Stimulated activated CD8-positive, alpha-beta memory T cell treated with anti-CD3 and anti-CD28 coated beads, Interleukin-15, amount 100 ng/mL, for 4 hours (primary cell): ENCODE measurements at places on chromosomes 13 and 19.

- no peak for DNase-seq
Measured at GRCh38 chr13:96011291-96011872, 41.8 kb downstream of the UGGT2 start.

DNA sequence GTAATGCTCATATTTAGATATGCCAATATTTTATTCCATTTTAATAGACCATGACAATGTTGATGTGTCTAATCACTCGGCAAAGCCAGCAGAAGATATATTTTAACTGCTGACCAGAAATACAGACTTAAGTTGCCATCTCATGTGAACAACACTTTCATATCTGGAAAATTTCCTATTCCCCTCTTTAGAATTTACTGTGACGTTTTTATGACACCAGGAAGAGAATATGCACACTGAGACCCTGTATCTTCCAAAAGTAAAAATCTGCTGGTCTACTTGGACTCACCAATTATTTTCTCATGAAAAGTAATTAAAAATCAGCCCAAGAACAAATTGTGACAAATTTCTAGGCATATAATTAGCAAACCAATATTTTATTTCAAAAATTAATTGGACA is 2.1 kb downstream of the PROSER1 start:
- no peak for DNase-seq

DNA sequence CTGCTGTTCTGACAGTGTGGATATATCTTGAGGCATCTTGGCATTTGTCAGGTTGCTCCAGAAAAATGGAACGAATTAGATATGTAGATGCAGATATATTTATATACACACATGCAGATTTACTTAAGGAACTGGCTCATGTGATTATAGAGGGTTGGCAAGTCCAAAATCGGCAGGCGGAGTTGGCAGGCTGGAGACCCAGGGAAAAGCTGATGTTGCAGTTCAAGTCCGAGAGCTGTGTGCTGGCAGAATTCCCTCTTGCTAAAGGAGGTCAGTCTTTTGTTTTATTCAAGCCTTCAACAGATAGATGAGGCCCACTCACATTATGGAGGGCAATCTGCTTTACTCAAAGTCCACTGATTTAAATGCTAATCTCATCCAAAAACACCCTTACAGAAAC is 24.4 kb upstream of the CSNK1A1L start:
- no peak for DNase-seq

DNA sequence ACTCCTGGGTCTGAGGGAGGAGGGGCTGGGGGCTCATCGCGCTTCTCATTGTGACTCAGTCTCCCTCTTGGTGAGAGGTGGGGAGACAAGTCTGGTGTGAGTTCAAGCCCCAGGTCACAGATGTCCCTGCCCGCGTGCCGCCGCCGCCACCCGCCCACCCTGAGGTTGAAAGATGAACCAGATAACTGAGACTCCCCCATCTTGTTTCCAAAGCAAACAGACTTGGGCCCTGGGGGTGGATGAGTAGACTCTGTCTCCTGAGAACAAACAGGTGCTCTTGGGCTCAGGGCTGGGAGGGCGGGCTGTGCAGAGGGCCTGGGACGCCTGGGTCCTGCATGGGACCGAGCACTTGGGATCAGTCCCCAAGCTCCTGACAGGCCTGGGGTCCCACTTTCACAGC is 567 bp downstream of the SBK2 start:
- no peak for DNase-seq

- no peak for DNase-seq
Measured at GRCh38 chr19:56333506-56333905, 18.9 kb upstream of the ZSCAN5A start.

DNA sequence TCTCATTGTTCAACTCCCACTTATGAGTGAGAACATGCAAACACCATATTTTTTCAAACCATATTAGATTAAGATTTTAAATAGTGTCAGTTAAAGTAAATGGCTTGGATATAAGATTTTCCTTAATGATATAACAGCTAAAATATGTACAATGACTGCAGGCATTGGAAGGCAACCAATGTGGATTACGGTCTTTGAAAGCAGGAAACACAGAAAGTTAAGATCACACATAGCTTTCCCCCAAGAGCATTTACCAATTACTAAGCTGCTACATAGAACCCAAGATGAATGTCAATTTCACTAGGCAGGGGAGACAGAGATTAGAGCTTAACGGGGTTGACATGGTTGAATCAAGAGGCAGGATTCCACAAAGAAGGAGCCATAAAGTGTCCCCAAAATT is 173.2 kb upstream of the TRPC4 start:
- no peak for DNase-seq

DNA sequence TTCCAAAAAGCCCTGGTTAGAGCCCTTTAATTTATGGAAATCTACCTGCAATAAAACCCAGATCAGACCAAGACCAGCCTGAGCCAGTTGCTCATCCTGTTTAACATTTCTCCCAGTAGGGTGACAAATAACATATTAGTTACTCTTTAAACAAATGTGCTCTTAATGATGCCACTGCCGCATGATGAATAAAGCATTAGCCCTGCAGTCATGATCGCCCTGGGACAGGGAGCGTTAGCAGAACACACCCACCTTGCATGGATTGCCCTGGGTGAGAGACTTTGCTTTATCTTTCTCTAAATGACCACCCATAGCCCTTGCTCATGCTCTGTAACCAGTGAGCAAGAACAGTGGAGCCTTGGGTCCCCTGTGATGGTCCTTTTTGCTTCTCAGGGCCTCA is 362.4 kb downstream of the ENOX1 start:
- DNase-seq = no peak

GRCh38 chr13:30664689-30665275 is 47.1 kb downstream of the USPL1 start:
- no peak for DNase-seq

- DNase-seq = no peak
Measured at GRCh38 chr19:4414800-4415321, 12.4 kb downstream of the CHAF1A start.

- DNase-seq = no peak
Measured at GRCh38 chr19:48615231-48616040, 560 bp upstream of the FAM83E start.

DNA sequence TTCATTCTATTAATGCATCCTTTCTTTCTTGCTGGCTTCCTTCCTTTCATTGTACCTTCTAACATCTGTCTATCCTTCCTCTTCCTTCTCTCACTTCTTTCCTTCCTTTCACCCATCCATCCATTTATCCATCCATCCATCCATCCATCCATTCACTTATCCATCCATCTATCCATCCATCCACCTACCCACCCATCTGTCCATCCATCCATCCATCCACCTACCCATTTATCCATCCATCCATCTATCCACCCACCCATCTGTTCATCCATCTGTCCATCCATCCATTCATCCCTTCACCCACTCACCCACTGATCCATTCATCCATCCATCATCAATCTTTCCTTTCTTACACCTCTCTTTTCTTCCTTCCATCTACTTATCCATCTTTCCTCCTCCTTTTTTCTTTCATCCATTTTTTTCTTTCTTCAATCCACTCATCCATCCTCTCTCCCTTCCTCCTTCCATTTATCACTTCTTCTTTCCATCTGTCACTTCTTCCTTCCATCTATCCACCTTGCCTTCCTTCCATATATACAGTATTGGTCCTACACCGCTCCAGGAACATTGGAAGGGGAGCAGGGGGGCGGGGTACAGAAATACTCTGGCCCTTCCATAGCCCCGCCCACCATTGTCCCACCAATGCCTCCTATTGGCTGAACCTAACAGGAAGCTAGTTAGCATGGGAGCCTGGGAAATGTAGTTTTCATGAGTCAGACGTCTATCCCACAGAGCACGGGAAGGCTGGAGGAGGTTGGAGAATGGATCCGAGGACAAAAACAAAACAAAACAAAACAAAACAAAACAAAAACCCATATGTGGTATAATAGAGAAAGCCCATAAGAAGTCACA is 45.9 kb downstream of the MBD3L1 start:
- DNase-seq = no peak

- DNase-seq = no peak
Measured at GRCh38 chr19:19514215-19514657, 1.1 kb downstream of the TSSK6 start.

DNA sequence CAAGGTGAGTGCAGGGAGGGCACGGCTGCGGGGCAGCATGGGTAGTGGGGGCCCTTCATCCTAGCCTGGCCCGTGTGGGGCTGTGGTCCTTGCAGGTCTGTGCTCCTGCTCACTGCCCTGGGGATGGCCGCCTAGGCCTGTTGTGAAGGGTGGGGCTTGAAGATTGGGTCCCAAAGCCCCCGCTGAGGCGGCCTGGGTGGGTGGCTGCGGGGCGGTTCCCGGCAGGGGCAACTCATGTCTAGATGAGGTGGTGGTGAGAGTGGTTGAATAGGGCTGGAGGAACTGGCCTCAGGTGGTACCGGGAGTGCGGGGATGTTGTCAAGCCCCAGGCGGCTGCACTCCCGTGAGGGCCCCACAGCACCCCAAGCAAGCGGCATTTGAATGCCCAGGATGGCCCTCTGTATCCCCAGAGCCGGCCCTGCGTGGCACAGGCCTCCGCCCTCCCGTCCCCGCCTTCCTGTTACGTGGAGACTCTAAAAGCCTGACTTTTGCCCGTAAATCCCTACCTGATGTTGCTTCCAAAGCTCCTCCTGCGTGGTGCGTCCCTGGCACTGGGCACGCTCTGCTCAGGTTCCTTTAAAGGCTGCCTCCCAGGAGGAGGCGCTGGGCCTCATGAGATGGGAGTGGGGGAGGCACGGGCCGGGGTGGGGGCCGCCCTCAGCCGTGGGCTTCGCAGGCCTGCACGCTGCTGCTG is 15.0 kb downstream of the SPPL2B start:
- no peak for DNase-seq

DNA sequence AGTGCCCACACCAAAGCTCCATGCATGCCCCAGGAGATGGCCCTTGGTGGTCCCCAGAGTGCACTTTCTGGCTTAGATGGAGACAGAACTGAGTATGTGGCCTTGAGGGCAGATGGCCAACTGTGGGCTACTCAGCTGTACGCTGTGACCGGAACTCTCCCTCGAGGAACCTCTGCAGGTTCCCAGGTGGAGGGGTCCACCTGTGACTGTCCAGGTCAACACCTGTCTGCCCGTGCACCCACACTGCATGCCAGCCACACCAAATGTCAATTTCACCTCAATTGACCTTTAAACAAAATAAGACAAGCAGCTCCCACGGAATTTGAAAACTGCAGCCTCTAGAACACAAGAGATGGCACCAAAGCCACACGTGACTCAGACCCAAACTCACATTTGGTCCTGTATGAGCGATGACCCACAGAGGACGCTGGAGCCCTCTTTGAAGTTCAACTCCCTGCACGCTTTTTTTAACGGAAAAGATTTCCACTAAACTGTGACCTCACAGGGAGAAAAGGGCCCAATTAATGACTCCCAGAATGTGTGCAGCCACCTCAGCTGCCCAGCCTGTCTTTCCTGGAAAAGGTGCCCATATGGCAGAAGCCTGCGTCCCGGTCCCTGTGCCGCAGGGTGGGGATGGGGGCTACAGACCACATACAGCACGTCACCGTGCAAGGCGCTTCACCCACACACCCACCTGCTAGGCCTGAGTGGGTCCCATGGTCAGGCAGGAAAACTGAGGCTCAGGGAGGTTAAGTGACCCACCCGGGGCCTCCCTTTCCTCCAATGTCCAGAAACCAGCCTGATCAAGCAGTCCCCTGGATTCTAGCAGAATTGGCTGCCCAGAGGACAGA is 47.7 kb downstream of the KLF2 start:
- DNase-seq = no peak

DNA sequence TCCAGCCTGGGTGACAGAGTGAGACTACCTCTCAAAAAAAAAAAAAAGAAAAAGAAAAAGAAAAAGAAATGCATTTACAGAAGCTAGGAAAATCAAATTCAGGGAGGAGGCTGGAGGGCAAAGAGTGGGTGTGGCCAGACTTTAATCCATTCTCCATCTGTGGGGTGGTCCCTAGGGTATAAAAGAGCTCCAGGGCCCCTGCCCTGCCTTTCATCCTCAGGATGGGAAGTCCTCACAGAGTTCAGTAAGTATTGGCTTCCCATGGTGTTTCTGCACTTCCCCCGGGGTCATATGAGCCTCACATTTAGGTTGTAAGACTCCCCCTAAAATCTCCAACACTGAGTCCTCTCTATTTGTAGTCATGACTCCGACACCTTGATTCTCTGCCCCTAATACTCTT is 33.0 kb downstream of the DPRX start:
- DNase-seq = no peak

DNA sequence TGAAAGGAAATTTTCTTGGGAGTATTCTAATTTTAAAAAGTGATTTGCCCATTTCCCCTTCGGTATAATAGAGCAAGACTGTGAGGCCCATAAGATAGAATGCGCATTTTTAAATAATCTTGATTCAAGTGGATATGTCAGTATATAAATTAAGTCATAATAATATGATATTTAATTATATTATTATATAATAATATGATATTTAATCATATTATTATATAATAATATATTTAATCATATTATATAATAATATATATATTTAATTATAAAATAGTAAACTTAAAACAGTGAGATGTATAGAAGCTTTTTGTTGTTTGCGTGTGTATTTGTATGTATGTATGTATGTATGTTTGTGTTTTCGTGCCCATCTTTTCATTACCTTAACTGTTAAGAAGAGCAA is 682.5 kb downstream of the PCDH9 start:
- no peak for DNase-seq

DNA sequence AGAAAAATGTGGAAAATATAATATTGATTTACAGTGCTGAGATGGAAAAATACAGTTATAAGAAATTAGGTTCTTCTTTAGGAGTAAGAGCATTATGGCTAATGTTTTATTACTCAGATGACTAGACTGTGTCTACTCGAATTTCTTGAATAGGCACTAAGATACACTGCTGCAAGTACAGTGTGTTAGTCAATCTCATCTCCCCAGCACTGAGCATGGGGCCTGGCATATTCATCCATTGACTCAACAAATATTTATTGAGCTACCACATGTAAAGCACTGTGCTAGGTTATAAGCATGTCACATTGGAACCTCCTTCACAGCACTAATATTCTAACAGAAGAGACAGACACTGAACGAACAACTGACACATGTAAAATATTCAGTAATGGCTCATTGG is 242.5 kb upstream of the GPC6 start:
- DNase-seq = no peak

- DNase-seq = no peak
Measured at GRCh38 chr19:35118268-35119020, 2.8 kb downstream of the FXYD3 start.

- DNase-seq = no peak
Measured at GRCh38 chr13:80259159-80259558, 81.8 kb downstream of the SPRY2 start.

- no peak for DNase-seq
Measured at GRCh38 chr13:93963266-93964145, 516.0 kb downstream of the DCT start.
